ENCODE measurements at places on chromosomes 12 and 14. TPM values are rescaled to one million over a fixed set of nuclear protein-coding genes. Genes with fewer than 3 reads are reported as not detected.

PLA2G1B gene
- not detected for total RNA-seq

FAR2 gene
- total RNA-seq, result 104 TPM

TAS2R13 gene
- 0.90 TPM for total RNA-seq

OR4K15 gene
- not detected for total RNA-seq

SAMD15 gene
- total RNA-seq, result 1.7 TPM

STAC3 gene
- 3.3 TPM for total RNA-seq

SLC17A8 gene
- total RNA-seq, result not detected

DNA sequence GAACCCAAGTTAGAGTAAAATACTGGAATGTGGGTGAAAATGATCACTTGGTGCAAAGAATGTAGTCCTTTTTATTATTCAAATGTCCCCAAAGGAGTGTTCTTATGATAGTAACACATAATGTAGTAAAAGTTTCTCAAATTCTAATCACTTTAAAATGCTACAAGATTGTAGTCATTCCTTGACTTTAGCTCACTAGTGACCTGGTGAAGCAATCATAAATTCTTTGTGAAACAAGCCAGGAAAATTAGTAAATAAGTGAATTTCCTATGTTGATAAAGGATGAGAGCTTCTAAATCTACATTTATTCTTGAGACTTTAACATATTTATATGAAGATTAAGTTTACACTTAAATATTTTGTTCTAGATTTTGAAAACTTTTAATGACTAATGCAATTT is 30.7 kb upstream of the SLC17A8 start:
- no peak overlapping the region for H3K27ac ChIP-seq
- DNase-seq, result no peak
- no peaks in the 10 kb centered on the region for H3K4me1 ChIP-seq
- H3K27me3 ChIP-seq, result no peaks in the 10 kb centered on the region

- no peak for DNase-seq
- no peak overlapping the region for H3K27ac ChIP-seq
- peaks cover 2% of the 10 kb centered on the region for H3K27me3 ChIP-seq
These were observed 94.7 kb downstream of the TMTC2 start for GRCh38 chr12:82781309-82781997.

GRCh38 chr12:26891704-26892103 is 46.1 kb downstream of the INTS13 start:
- H3K27me3 ChIP-seq, result no peaks in the 10 kb centered on the region
- H3K4me1 ChIP-seq, result peaks cover 4% of the 10 kb centered on the region
- no peak for DNase-seq
- H3K36me3 ChIP-seq, result no peaks in the 10 kb centered on the region
- no peak overlapping the region for H3K27ac ChIP-seq

DNA sequence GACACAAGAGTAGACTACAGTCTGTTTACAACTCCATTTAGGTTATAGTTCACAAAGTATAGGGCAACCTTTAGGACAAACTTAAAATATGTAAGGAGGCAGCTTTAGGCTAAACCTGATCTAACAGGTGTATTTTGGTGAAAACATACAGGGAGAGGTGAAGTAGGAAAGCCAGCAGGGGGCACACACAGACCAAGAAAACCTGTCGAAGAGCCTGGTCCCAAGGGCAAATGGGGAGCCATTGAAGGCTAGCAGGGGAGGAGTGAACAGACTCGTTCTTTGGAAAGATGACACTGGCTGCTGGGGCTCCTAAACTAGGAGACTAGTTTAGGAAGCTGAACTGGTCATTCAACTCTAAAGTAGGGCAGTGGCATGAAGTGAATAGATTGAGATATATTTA is 138.8 kb upstream of the WSCD2 start:
- H3K27me3 ChIP-seq, result peaks cover 2% of the 10 kb centered on the region
- H3K36me3 ChIP-seq, result no peaks in the 10 kb centered on the region
- no peak overlapping the region for H3K4me3 ChIP-seq
- DNase-seq, result peak; percentile 66
- H3K4me1 ChIP-seq, result peaks cover 11% of the 10 kb centered on the region

DNA sequence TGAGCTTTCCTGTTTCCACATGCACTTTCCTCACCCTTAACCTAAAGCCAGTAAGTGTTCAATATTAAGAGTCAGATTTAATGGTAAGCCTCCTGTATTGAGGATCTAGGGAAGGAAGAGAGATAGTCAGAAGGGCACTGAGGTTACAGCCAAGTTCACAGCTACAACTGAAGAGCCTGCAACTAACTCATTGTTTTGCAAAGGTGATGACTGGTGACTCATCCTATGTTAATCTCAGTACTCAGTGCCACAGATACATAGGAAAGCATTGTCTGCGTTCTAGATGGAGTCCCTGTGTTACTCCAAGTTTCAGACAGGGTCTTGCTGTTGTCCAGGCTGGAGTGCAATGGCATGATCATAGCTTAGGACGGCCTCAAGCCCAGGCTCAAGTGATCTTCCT is 157.0 kb upstream of the RBM19 start:
- no peaks in the 10 kb centered on the region for H3K36me3 ChIP-seq
- no peak overlapping the region for H3K4me3 ChIP-seq
- no peaks in the 10 kb centered on the region for H3K4me1 ChIP-seq
- H3K27ac ChIP-seq, result no peak overlapping the region

GRCh38 chr12:104219361-104219892 is 3.8 kb downstream of the TXNRD1 start:
- no peaks in the 10 kb centered on the region for H3K27me3 ChIP-seq
- no peak overlapping the region for H3K4me3 ChIP-seq

GRCh38 chr14:21090194-21090939 is 8.1 kb downstream of the ZNF219 start:
- peaks cover 19% of the 10 kb centered on the region for H3K36me3 ChIP-seq
- H3K27me3 ChIP-seq, result peaks cover 23% of the 10 kb centered on the region
- peaks cover 23% of the 10 kb centered on the region for H3K4me1 ChIP-seq
- peak overlapping the region; percentile 24 for H3K27ac ChIP-seq

- no peaks in the 10 kb centered on the region for H3K36me3 ChIP-seq
- H3K4me1 ChIP-seq, result peaks cover 12% of the 10 kb centered on the region
- no peak overlapping the region for H3K4me3 ChIP-seq
- H3K27me3 ChIP-seq, result no peaks in the 10 kb centered on the region
- no peak for DNase-seq
These were observed 108.1 kb upstream of the G2E3 start for GRCh38 chr14:30450631-30451545.

DNA sequence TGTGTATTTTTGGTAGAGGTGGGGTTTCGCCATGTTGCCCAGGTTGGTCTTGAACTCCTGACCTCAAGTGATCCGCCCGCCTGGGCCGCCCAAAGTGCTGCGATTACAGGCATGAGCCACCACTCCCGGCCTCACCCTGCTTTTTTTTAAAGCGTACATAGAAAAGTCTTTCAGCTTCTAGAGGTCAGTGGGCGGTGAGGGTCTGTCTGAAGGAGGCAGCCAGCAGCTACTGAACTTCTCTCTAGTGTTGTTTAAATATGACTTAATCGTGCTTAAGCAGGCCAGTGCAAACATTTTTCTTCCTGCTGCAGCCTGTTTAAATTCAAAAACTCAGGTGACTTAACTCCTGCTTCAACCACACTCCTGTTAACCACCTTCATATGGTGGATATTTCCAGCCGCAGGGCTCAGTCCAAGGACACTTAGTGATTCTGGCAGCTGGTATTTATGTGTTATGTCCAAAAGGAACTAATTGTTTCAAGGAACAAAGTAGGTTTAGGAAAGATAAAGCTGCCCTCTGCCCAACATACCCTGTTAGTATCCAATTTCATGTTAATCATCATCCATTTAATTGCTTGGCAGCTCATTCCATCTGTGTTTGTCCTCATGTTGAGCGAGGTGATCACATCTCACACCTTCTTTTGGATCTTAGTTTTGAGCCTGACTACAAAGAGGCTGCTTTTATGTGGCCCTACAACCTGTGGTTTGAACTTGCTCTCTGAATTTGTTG is 2.0 kb downstream of the PRKAB1 start:
- H3K27ac ChIP-seq, result no peak overlapping the region
- H3K4me3 ChIP-seq, result peak overlapping the region; percentile 34
- peaks cover 64% of the 10 kb centered on the region for H3K4me1 ChIP-seq
- peaks cover 2% of the 10 kb centered on the region for H3K27me3 ChIP-seq

DNA sequence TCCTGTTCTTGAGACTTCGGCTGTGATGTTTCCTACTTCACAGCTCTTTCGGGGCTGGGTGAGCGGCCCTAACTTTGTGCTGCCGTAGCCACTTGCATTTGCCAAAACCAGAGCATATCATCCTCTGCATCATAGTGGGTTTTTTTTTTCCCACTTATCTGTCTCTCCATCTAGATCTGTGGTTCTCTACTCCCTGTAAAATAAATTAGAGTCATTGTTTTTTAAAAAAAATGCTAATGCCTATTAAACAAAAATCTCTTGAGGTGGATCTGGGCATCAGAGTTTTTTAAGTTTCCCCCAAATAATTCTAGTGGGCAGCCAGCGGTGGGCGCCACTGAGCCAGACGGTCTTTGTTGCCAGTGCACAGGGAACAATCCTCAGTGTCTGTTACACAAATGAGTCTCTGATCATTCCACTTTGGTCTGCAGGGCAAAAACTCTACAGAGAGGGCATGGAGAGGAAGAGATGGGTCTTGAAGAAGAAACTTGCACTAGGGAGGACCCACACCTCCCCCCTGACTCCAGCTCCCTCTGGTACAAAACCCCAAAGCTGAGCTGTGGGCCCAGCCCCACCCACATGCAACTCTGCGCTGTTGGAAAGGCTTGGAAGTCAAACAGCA is 62.4 kb upstream of the BCL2L14 start:
- H3K4me3 ChIP-seq, result no peak overlapping the region
- DNase-seq, result no peak
- H3K27me3 ChIP-seq, result peaks cover 2% of the 10 kb centered on the region
- peaks cover 6% of the 10 kb centered on the region for H3K36me3 ChIP-seq

DNA sequence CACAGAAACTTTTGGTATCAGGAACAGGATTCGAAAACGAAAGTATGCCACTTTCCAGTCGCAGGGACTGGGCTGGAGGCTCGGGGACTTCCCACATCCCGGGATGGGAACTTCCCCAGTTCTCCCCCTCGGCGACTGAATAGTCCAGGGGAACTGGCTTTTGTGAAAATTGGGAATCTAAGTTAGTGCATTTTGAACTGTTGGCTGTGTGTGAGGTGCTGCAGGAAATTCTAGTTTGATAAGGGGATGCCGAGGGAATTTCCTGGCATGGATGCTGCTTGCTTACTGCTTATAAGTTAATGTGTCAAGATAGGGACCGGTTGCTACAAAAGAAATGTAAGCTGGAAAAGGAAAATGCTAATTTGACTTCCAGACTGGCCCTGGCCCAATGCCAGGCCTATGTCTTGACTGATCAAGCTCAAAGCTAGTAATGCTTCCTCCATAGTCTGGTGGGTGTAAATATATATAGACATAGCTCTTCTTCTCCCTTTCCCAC is 73.4 kb upstream of the EIF5 start:
- H3K36me3 ChIP-seq, result no peaks in the 10 kb centered on the region
- no peaks in the 10 kb centered on the region for H3K27me3 ChIP-seq
- H3K4me1 ChIP-seq, result peaks cover 10% of the 10 kb centered on the region
- DNase-seq, result no peak
- no peak overlapping the region for H3K4me3 ChIP-seq

DNA sequence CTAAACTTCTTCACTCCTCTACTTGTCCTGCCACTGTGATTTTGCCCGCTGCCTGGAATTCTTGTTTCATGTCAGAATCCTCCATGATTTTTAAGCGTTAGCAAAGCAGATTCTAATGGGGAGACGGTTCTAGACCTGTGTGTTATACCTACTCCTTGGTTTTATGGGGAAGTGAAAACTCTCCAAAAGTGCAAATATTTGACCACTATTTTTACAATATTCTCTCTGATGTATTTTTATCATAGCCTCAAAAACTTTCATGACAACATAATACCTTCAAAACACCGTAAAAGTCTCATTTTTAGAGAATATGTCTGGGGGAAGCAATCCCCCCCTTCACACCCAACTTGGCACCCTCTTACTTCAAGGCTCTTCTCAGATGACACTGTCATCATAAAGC is 12.9 kb upstream of the KRAS start:
- no peak overlapping the region for H3K27ac ChIP-seq
- H3K27me3 ChIP-seq, result no peaks in the 10 kb centered on the region
- H3K4me1 ChIP-seq, result no peaks in the 10 kb centered on the region
- H3K36me3 ChIP-seq, result no peaks in the 10 kb centered on the region

DNA sequence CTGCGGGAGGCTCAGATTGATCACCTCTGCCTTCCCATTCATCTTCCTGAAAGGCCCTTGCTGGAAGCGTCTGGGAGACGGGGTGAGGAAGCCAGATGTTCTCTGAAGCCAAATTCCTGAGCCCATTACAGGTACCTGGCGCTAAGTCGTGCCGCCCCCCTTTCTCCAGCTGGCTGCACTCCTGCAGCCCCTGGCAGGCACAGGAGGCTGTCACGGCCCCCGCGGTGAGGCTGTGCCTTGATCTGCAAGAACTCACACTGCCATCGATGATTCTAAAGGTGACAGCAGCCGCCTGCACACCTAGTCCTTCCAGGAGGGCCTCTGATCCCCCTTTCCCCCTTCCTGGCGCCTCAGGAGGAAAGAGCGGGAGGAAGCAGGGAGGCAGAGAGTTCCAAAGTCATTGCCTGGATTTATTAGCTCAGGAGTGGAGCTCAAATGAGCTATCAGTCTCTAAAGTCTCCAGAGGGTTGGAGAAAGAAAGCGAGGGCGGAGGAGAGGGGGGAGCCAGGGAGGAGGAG is 106.9 kb downstream of the RFLNA start:
- peaks cover 7% of the 10 kb centered on the region for H3K27me3 ChIP-seq
- H3K4me1 ChIP-seq, result peaks cover 5% of the 10 kb centered on the region
- DNase-seq, result no peak
- H3K27ac ChIP-seq, result no peak overlapping the region
- peaks cover 15% of the 10 kb centered on the region for H3K36me3 ChIP-seq
- H3K4me3 ChIP-seq, result no peak overlapping the region

GRCh38 chr12:90343966-90344365 is 611.0 kb downstream of the CCER1 start:
- no peak overlapping the region for H3K4me3 ChIP-seq
- H3K27ac ChIP-seq, result no peak overlapping the region
- peaks cover 4% of the 10 kb centered on the region for H3K4me1 ChIP-seq
- DNase-seq, result no peak
- H3K27me3 ChIP-seq, result no peaks in the 10 kb centered on the region

GRCh38 chr12:61758661-61759060 is 501.5 kb upstream of the USP15 start:
- no peak for DNase-seq
- H3K27ac ChIP-seq, result no peak overlapping the region
- no peaks in the 10 kb centered on the region for H3K36me3 ChIP-seq
- no peaks in the 10 kb centered on the region for H3K27me3 ChIP-seq

GRCh38 chr12:52519826-52520662 is at the start of gene KRT5:
Gene KRT5 (minus strand): TSS chr12:52520394. CDS start chr12:52520296, 98 bp downstream.
- H3K36me3 ChIP-seq, result no peaks in the 10 kb centered on the region
- peak; percentile 1 for DNase-seq
- no peaks in the 10 kb centered on the region for H3K4me1 ChIP-seq
- H3K4me3 ChIP-seq, result no peak within 1 kb of the TSS
- H3K27ac ChIP-seq, result no peak within 1 kb of the TSS
- H3K27me3 ChIP-seq, result no peaks in the 10 kb centered on the region

- H3K4me1 ChIP-seq, result no peaks in the 10 kb centered on the region
- H3K4me3 ChIP-seq, result no peak overlapping the region
- no peaks in the 10 kb centered on the region for H3K27me3 ChIP-seq
- no peak overlapping the region for H3K27ac ChIP-seq
- DNase-seq, result no peak
These were observed 49.7 kb upstream of the SAV1 start for GRCh38 chr14:50717811-50718210.
